Smooth muscle cell of the umbilical artery (primary cell): ENCODE measurements at places on chromosomes 3 and 15. TPM values are rescaled to one million over a fixed set of nuclear protein-coding genes. Genes with fewer than 3 reads are reported as not detected.

DISP2 gene
- total RNA-seq = 0.09 and 0.30 TPM in 2 replicates

TGM5 gene
- total RNA-seq = not detected in 2 replicates

CPN2 gene
- total RNA-seq = not detected in 2 replicates

ACP3 gene
- total RNA-seq = under 0.01 and 0.05 TPM in 2 replicates

OIP5 gene
- total RNA-seq = 0.59 and 2.1 TPM in 2 replicates

CLSTN2 gene
- total RNA-seq = 2.4 and 5.9 TPM in 2 replicates

BFSP2 gene
- not detected in 2 replicates for total RNA-seq

CDCP1 gene
- 10.4 and 76.4 TPM in 2 replicates for total RNA-seq

KY gene
- 1.2 and 8.0 TPM in 2 replicates for total RNA-seq

RBSN gene
- total RNA-seq = 24.1 and 28.2 TPM in 2 replicates

TIMP4 gene
- 1.8 and 2.1 TPM in 2 replicates for total RNA-seq

MYL3 gene
- total RNA-seq = not detected in 2 replicates
